ENCODE measurements at places on chromosomes 16 and 17.

DNA sequence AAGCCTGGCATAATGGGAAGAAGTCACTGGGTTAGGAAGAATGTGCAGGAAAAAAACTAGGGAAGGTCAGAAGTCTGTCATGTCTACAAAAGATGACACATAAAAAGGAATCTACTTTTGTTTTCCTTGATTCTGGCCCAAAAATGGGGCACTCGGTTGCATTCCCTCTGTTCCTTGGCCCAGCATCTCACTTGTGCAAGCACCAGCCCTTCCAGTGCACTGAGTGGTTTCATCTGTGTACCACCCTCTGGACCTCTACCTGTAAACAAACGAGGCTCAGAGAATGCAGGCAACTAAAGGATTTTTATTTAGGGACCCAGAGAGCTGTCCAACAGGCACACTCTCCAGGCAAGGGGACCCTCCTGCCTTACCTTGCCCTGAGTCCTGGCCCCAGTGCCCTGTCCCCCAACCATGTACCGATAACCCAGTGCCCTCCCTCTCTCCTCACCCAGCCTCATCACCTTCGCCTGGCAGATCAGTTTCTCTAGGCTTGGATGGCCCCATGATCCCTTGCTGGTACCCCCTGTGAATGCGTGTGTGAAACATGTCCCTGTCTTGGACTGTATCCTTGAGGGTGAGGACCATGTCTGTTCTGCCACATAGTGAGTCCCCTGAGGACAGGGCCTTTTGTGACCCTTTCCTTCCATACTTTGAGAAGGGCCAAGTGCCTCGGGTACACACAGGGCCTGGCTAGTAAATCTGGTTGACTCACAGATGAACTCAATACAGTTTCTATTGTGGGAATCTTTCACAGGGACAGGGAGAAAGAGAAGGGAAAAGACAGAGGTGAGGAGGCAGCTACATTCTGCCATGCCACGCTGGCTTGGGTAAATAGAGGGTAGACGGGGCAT lies 13.3 kb downstream of the NXPH3 start:
- DNase-seq: peak; percentile 78

DNA sequence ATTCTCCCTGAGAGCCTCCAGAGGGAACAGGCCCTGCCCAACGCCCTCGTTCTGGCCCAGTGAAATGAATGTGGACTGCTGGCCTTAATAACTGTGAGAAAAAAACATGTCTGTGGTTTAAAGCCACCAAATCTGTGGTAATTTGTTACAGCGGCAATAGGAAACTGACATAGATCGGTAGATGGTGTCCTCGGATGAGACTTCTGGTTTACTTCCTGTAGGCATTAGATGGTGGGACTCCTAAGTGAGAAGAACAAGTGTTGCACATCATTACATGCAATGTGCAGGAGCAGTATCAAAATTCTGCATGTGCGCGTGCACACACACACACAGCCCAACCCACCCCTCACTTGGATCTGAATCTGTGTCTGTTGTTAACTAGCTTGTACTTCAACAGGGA lies 42.0 kb downstream of the CDK5R1 start:
- DNase-seq: no peak

DNA sequence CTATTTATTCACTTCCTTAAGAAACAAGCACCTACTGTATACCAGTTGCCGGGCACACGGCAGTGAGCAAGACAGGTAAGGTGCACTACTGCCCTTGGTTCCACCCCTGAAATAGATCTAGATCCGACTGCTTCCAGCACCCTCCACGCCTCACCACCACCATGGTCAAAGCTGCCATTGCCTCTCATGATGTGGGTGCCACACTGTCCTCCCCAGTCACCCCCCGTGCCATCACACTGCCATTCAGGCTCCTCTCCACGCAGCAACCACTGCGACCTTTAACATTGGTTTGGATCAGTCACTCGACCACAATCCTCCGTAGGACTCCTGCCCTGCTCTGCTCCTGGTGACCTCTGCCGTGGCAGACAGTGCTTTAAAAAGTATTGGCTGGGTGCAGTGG lies 226.8 kb downstream of the CPPED1 start:
- DNase-seq: no peak

DNA sequence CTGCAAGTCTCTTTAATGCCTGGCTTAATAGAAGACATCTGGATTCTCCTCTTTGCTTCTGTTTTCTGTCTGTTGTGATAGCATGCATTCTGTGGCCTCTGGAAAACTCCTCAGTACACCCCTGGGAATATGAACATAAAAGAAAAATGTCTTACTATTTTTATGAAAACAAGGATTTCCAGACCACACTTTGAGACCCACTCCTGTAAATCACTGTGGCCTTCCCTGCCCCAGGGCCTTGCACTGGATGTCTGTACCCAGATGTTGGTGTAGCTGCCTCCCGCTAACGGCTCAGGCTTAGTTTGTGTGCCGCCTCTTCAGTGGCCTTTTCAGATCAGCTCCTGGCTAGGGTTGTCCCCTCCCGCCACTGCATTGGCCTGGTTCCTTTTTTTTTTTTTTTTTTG lies 126.6 kb downstream of the SOCS1 start:
- peak; percentile 59 for DNase-seq

GRCh38 chr16:62755938-62756337 lies 719.7 kb upstream of the CDH8 start:
- DNase-seq: no peak

- DNase-seq: no peak
Observed at GRCh38 chr16:89096768-89097391, 3.2 kb downstream of the ACSF3 start.

DNA sequence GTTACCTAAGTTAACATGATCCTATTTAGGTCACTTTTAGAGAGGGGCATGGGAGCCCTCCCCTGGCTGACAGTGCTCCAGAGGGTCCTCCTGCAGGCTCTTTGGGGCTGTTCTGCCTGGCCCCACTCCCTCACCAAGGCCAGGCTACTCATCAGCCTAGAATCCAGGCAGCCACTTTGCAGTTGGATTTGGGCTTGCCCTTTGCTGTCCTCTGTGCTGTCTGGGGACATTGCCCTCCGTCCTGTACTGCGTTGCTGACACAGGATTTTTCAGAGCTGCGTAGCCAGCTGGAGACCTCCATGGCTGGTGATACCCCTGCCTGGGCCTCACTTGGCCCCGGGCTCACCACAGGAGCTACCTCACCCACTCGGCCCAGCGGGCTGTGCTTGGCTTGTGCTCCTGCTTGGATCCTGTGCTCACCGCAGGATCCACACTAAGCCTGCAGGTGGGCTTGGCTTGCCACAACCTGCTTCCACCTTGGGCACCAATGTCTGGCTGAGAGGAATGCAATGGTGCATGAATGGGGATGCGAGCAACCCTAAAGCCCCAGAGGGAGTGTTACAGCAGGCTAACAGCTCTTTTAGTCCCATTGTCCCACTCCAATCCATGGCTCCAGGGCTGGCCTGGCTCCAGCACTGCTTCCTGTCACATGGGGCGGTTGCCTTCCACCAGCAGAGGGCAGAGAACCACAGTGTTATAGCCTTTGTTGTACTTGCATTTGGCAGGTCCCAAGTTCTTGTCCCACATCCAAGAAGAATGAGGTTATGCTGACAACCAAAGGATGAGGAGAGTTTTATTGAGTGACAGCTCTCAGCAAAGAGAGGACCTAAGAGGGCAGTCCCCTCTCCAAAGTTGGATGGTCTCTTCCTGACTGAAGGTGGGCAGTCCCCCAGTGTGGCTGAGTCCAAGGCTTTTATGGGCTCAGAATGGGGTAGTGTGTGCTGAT lies 21.5 kb downstream of the CCL4 start:
- DNase-seq: no peak

GRCh38 chr16:47507701-47508100 lies 46.6 kb downstream of the PHKB start:
- DNase-seq: no peak

DNA sequence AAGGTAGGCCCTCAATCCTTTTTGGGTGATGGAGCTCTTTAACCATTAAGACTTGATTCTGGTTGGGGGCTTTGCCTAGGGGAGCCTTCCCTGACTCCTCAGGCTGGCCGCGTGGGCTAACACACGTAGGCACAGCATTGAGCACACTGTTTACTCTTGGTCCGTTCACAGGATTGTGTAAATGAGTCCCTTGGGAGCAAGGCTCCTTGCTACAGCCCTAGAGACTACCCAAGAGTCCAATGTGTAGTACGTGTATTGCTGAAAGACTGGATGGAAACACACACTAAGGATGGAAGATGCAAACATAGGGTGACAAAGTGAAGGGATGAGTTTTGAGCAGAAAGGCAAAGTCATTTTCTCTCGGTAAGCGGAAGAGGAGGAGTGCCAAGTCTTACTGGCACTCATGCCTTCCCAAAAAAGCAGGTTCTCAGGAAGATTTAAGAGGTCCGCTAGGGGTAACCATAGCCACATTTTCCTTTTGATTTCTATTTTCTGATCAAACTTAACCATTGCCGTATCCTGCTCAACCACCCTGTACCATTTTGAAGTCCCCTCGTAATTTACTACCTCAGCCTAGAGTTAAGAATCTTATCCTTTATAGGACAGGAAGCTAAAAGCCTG lies 911 bp upstream of the ITGA2B start:
- DNase-seq: no peak

GRCh38 chr17:78144147-78144719 lies 2.0 kb upstream of the C17orf99 start:
- peak; percentile 71 for DNase-seq

GRCh38 chr17:81987161-81987770 lies 9.8 kb downstream of the ASPSCR1 start:
- no peak for DNase-seq

GRCh38 chr16:25553711-25554436 lies 137.9 kb upstream of the HS3ST4 start:
- DNase-seq: no peak

DNA sequence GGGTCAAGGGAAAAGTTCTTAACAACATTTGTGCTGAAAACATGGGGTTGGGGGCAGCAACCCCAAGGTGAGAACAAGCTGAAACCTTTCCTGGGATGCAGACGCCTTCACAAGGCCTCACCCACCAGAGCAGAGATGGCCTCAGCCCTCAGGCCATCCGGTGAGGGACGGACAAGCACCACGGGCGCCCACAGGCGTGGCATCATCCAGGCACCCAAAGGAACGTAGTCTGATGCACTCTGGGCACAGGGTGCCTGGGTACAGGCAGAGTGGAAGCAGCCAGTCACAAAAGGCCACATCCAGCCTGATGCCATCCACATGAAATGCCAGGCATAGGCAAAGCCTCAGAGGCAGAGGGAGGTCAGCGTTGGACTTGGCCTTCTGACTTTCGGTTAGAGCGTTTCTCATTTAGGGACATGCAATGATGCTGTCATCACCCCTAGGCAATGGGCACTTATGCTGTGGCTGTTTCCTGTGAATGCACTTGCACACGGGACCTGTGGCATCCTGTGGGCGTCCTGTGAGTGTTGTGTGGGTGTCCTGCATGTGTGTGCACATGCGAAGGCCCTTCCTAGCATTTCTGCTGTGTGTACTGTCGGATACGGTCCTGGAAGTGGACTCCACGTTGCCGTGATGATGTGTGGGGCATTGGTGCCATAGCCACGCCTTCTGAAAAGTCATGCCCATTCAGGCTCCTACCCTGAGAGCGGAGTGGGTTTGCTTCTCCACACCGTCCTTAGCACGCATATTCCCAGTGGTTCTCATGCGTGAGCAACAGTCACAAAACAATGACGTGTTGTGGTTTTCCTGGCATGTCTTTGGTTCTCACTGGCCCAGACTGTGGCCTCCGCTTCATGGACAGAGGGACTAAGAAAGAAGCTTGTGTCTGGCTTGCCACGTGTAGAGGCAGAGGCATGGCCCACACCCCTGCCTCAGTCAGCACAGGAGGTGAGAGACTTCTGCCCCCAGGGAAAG lies 52.7 kb upstream of the ZNF469 start:
- DNase-seq: no peak

DNA sequence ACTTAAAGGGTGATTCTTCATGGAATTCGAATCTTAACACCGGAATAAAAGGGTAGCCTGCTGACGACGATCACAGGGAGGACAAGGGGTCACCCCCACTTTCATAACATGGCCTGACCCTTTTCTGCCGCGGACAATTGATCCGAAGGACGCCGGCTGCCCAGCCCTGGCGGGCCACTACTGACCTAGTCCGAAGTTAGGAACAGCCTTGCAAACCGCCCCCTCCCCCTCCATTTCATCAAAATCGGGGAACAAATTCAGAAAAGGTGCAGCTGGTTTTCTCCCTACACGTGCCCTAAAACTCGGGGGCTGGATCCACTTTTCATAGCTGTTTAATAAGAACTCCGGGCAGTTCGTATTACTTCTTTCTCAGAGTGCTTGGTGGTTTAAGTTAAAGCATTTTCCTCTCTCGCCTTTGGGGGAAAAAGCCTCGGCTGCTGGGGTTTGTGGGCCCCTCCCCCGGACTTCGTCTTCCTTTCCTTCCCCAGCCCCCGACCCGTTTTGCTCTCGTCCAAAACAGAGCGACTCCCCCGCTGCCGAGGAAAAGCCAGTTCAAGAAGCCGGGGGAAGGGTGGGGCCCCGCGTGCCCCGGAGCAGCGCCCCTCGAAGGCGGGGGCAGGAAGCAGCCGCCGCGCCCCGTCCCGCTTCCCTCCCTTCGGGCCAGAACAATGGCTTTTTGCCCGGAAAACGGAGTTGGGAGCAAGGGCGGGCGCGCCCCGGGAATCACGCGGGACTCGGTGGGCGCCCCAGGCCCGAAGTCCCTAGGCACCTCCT lies 641 bp upstream of the CBX2 start:
- DNase-seq: peak; percentile 53

- no peak for DNase-seq
Observed at GRCh38 chr17:65593092-65593854, 31.8 kb upstream of the AXIN2 start.

- DNase-seq: no peak
Observed at GRCh38 chr16:85561248-85562092, 51.7 kb upstream of the GSE1 start.
